ENCODE measurements at places on chromosomes 12 and 14. TPM values are rescaled to one million over a fixed set of nuclear protein-coding genes. Genes with fewer than 3 reads are reported as not detected.

- no peak for DNase-seq
Measured at GRCh38 chr12:93944911-93945310, 203.5 kb upstream of the PLXNC1 start.

DNA sequence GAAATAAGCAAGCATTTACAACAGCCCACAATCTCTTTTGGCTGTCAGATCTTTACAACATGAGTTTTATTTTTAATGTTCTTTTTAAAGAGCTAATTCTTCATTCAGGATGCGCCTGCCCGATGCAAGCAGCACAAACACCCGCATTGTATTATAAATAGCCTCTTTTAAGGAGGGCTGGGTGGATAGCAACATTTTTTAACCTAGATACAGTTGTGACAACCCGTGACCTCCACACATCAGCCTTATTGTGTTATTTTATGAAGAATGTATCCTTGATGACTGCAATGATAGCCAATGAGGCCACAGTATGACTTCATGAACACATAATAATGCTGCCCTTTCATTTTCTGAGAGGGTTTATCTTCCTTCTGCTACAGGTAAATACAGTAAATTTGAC, 173.7 kb downstream of the FOXN3 start:
- no peak for DNase-seq

GRCh38 chr14:37546621-37547447, 48.2 kb downstream of the FOXA1 start:
- no peak for DNase-seq

The AICDA gene
- total RNA-seq, result 11.5 TPM

DNA sequence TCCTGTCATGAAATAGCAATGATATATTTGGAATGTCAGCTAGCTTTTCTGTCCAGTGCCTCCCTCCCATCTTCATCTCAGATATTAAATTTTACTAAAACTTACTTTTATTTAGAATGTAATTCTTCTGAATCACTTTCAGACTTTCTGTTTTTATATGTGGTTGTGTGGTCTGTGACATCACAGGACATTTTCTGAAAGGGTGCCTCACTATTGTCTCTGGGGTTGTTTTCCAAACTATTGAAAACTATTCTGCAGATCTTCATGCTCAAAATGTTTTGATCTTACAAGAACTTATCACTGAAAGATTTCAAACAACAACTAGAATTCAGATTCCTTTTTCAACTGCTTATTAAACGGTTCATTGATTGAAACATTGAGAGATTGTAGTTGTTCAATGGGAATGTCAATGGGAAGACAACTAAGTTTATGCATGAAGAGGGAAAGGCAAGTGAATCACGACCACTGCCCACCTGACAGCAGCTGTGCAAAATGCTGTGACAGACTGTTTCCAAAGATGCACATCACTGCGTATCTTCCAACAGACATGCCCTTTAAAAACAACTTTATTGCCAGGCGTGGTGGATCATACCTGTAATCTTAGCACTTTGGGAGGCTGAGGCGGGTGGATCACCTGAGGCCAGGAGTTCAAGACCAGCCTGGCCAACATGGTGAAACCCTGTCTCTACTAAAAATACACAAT, 51.3 kb downstream of the KLRG1 start:
- no peak for DNase-seq

- DNase-seq, result no peak
Measured at GRCh38 chr14:49049711-49050110, 536.5 kb downstream of the RPS29 start.

DNA sequence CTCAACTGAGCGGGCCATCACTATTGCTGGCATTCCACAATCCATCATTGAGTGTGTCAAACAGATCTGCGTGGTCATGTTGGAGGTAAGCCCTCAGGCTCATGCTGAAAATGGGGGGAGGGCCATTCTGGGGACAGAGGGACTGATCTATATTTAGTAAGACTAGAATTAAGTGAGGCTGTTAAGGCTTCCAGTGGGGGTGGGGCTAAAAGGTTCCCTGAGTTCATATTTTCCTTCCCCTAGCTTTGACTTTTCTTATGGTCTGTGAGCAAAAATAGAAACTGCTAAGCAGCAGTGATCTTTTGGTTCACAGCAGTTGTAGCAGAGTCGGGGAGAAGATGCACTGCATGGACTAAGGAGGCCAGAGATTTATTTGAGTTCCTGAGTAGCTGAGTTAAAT, 9.2 kb downstream of the PCBP2 start:
- no peak for DNase-seq

The STYK1 gene
- total RNA-seq, result 1.0 TPM

GRCh38 chr14:32509632-32510187, 180.6 kb downstream of the AKAP6 start:
- DNase-seq, result no peak

GRCh38 chr12:104181313-104181712, 34.3 kb upstream of the TXNRD1 start:
- no peak for DNase-seq

The SYNE3 gene
- 40.0 TPM for total RNA-seq

DNA sequence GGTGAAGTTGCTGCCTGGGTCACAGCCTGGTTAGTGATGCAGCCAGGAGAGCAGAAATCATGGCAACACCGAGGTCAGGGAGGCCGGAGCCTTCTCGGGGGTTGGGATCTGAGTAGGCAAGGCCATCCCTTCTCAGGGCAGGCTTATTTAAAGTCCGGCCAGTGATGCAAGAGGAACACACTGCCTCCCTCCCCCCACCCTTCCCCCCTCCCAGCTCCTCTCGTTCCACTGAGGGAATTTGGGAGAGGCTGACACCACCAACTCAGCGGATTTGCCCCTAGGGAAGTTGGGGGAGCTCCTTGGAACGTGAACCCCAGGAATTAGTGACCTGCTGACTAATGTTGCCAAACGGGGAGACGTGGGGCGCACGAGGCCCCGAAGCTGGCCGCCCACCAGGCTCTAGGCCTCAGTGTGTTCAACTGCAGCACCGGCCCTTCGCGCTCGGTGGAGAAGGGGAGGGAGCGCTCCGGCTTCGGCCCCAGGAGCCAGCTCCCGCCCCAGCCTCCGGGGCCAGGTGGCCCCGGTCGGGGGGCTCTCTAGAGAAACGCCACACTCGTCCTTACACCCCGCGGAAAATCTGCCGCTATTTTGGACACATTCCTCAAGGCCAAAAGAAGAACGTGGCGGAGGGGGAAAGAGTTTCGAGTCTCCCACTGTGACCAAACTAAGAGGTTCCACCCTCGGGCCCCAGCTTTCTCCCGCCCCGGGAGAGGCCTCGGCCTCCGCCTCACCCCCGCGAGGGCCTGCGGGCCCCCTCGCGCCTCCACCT, 1.6 kb downstream of the CTDSP2 start:
- DNase-seq, result no peak

The TAS2R7 gene
- total RNA-seq, result not detected

DNA sequence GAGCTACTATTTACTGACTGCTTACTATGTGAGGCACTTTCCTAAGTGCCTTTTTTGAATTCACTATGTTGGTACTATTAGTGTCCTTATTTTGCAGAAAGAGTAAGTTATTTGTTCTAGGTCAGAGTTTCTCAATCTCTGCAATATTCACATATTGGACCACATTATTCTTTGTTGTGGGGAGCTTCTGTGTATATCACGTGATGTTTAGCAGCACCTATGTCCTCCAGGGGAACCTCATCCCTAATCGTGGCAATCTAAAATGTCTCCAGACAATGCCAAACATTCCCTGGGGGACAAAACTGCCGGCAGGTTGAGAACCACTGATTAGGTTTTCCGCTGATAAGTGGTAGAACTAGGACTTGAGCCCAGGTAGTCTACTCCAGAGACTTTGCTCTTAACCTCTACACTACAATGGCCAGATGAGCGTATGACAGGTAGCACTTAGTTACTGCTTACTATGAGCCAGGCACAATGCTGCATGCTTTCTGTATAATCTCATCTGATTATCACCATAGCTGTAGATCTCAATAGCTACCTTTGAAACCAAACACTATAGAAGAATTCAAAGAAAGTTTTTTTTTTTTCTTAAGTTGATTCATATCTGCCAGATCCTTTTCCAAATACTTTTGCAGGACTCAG, 38.9 kb downstream of the NELL2 start:
- DNase-seq, result no peak

The OVCH1 gene
- not detected for total RNA-seq

GRCh38 chr12:125685915-125686314, 620.7 kb downstream of the AACS start:
- no peak for DNase-seq

The TEAD4 gene
- total RNA-seq, result 0.33 TPM

DNA sequence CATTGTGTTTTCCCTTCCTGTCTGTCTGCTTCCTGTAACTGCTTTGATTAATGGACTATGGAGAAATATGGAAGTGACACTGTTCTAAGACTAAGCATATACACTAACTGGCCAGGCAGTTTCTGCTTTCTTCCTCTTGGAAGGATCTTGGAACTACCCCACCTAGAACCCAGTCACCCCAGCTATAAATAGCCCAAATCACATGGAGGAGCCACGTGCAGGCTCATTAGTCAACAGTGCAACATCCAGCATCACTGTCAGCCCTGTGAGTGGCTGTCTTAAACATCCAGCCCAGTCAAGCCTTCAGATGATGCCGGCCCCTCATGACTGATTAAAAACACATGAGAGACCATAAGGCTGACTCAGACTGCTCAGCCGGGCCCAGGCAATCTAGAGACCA, 39.2 kb downstream of the BCAT1 start:
- DNase-seq, result no peak

DNA sequence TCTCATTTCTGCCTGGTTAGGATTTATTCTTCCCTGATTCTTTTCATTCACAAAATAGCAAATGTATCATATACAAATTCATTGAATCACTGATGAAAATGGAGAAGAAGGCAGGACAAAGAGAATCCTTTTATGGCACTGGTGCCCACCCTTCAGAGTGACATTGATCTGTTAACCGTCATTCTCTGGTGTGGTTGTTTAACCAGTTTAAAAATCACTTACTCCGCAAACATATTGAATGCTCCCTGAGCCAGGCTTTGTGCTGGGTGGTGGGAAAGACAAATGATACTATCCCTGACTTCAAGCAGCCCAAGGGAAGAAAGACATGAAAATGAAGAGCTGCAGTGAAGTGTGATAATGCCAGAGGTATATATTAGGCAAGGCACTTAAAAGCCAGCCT, 187.5 kb upstream of the SLC38A2 start:
- no peak for DNase-seq

The GZMH gene
- not detected for total RNA-seq

- DNase-seq, result peak; percentile 42
Measured at GRCh38 chr12:108734200-108734906, 3.0 kb upstream of the CORO1C start.

DNA sequence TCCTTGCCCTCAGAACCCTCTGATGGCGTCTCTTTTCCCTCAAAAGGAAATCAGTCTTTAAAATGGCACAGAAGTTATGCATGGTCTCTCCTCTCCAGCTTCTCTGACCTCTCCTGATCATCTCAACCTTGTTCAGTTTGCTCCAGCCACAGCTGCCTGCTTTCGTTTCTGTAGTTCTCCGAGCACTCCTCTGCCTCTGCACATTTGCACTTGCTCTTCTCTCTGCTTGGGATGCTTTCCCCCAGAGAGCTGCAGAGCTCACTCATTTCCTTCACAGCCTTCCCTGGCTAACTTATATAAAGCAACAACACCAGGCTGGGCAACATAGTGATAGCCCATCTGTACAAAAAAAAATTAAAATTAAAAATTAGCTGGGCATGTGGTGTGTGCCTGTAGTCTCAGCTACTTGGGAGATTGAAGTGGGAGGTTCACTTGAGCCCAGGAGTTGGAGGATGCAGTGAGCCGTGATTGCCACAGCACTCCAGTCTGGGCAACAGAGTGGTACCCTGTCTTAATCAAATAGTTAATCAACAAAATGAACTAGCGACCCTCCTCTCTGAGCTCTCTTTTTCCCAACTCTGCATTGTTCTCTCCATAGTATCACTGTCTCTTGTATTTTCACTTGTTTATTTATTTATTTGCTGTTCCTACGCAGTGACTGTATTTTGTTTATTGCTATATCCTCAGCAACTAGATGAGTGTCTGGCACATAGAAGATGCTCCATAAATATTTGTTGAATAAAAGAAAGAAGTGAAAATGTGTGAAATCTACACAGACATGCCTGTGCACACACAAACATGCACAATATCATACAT, 37.7 kb downstream of the PPFIBP1 start:
- DNase-seq, result no peak

The MORN3 gene
- total RNA-seq, result 0.15 TPM

- no peak for DNase-seq
Measured at GRCh38 chr14:65251213-65251612, 148.9 kb upstream of the MAX start.

The APOLD1 gene
- 5.0 TPM for total RNA-seq

The IFT81 gene
- total RNA-seq, result 6.1 TPM

The C12orf56 gene
- total RNA-seq, result not detected

DNA sequence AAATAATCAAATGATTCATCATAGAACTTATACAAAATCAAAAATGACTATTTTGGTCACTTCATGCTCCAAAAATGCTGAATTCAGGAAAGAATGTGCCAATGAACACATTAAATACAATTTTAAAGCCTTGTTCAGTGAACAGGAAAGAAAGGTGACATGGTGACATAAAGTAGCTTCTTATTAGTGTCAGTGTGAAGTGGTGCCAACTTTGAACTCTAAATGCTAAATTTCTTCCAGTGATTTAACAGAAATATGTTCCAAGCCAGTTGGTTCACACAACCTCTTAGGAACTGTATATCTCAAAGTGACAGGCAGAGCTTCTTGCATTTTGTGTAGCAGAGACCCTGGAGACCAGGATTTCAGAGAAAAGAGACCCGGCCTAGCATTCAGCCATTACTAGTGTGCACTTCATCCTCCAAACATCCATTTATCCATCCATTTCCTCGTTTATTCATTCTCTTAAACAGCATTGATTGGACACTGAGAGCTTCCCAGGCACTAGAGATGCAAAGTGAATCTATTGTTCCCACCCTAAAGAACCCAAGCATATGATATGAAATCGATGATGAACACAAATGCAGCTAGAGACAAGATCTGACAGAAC, 95.2 kb downstream of the FAR2 start:
- DNase-seq, result no peak

GRCh38 chr14:61889914-61890351, 127.7 kb downstream of the SNAPC1 start:
- peak; percentile 81 for DNase-seq

The KRT85 gene
- total RNA-seq, result not detected

DNA sequence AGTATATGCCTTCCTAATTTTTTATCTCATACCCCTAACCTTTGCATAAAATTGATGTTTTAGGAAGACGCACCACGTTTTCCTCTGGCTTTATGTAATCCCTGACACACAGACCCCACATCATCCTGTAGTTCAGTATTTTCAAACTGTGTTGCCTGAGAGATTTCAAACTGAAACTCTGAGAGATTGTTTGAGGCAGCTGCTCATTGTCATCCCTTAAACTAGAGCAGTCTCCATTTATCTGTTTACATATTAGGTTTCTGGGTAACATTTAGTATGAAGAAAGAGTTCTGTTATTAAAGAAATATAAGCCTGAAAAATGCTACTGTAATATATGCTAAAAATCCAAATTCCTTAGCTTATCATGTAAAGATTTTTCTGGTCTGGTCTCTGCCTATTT, 24.3 kb downstream of the MNAT1 start:
- DNase-seq, result no peak

DNA sequence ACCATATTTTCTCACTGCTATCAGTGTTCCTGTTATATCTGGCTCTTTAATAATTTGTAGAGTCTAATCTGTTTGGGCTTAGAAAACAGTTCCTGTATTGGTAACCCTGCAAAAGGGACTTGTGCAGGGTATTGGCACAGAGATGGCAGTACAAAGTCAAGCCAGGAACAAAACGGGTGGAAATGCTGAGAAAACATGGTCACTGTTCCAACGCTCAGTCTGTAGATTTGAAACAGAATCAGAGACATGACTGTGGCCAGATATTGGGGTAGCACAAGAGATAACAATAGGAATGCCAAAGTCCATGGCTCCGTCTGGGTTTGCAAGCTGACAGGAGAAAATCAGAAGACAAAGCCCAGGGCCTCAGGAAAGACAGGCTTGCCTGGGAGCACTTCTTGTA, 290.7 kb upstream of the PDE3A start:
- DNase-seq, result no peak
